ENCODE measurements at places on chromosomes 2 and 18.

DNA sequence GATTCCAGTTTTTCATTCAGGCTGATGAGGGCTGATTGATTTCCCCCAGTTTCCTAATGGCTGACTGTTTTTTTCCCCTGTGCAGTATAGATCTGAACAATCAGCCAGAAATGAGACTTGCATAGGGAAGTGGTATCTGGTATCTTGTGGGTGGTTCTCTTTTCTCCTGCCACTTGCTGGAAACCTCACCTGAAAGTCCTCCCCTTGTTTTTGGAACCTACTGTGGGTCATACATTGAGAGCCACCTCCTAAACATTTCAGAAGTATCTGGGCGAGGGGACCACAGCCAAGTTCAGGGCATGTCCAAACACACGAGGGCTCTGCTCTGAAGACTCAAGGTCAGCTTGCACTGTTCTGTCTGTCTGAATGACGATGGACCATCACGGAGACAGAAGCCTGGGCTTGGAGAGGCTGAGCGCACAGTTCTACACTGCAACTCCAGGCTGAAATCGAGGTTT lies 19.3 kb downstream of the ALPK2 start:
- no peak for DNase-seq

DNA sequence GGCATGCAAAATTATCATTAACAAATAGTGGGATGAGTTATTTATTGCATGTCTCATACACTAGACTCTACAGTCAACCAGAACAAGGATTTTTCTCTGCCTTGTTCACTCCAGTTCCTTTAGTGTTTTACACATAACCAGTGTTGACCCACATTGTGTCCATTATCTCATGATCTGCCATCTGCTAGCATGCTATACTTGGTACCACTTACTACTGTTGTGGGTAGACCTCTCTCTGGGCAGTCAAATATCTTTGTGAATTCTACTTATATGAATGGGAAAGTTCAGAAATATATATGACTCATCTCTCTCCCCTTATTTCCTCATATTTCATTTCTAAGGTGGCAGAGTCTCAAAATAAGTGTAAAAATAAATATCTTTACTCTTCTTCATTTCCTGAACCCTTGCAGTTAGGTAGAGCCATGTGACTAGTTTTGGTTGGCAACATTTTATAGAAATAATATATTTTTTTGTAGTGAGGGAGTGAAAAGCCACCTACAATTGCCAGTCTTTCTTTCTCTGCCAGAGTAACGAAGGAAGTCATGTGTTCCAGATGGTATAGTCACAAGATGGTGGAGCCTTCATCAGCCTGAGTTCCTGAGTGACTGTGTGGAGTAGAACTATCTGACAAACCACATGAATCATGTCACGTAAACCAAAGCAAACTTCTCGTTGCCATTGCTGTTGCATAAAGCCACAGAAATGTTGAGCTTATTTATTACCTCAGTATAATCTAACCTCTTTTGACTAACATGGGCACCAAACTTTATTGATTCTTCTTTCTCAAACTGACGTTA lies 704.0 kb downstream of the RNF144A start:
- no peak for DNase-seq

GRCh38 chr2:45823723-45824206 lies 172.3 kb downstream of the PRKCE start:
- peak; percentile 76 for DNase-seq

DNA sequence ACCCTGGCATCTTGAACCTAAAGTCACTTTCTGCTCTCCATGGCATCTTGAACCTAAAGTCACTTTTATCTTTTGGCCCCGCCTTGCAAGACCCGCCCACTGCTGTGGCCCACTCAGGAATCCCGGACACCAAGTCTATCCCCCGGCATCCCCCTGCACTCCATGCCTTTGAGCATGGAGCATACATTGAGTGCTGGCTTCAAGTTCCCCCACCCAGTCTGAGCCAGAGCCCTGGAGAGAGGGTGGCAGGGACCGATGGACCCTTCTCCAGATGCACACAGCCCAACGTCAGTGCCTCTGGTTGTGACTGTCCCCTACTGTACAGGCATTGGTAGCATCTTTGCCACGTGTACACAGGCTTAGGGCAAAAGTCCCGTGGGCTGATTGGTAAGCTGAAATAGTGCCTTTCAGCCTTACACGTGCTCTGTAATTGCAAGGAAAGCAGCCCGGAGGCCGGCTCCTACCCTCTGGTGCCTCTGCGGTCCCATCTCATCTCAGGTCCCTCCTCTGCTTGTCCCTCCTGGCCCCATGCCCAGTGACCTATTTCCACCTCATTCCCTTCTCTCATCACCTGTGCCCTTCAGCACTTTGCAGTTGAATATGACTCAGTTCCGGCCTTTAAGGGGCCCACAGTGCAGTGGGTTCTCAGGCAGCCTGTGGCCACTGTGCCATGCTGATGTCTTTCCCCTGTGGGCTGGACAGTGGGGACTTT lies 154.0 kb downstream of the INHBB start:
- DNase-seq: no peak

GRCh38 chr2:144334551-144334950 lies 185.4 kb downstream of the ZEB2 start:
- DNase-seq: no peak

- DNase-seq: no peak
Measured at GRCh38 chr2:182821182-182821581, 45.3 kb downstream of the FRZB start.

- DNase-seq: no peak
Measured at GRCh38 chr2:1405967-1406366, 7.3 kb upstream of the TPO start.

GRCh38 chr2:196170213-196170605 lies 1.2 kb downstream of the STK17B start:
- DNase-seq: no peak

- no peak for DNase-seq
Measured at GRCh38 chr2:193303464-193303863, 1108.7 kb upstream of the TMEFF2 start.

DNA sequence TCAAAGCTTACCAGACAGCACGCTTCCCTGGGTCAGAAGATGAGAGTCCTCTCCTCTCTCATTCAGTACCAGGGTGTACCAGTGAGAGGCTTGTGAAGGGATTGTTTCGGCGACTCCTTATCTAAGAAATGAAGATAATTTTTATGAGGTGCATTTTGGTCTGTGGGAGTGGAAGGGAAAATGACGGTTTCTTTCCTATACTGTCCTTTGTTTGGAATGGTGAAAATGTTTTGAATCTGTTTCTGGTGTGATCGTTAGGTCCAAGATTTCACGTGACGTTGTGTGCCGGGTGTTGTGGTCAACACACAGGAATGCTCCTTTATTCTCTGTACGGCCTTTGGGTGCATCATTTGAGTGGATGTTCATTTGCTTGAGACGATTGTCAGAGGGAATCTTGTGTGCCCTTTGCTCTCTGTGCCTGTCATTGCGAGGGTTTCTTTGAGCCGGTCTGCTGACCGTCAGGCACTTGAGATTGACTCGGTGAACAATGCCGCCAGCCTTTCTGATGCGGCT lies 183.5 kb downstream of the AGAP1 start:
- DNase-seq: peak; percentile 45

DNA sequence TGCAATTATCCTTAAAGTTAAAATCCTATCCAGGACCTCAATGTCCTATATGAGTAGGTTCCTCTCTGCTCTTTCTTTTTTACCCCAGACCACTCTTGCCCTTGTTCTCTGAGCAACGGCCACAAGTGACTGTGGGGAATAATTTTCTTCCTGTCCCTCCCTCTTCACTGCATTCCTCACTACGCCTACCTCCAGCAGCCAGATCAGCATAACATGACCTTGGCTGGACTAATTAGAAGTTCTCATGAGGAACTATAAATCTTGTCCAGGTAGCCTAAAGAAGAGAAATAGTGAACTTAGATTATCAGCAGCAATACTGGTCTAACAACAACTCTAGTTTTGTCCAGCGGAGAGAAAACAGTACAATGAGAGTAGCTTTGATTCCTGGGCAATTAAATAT lies 643.8 kb upstream of the KLHL29 start:
- DNase-seq: no peak

DNA sequence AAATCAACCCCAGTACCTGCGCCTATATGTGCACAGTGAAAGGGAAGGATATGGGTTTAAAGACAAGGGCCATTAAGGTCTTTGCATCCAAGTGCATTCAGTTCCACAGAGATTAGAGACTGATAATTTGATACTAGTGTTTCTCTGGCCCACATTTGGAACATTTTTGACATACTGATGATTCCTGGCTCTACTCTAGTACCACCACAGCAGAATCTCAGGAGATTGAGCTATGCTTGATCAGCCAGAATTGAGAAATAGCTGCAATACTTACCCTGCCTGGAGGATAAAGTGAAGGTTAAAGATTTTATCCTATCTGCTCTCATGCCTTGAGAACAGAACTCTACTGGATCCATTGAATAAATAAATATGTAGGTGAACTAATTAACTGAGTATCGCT lies 1267.8 kb downstream of the SUCLG1 start:
- DNase-seq: no peak

GRCh38 chr2:164710837-164711765 lies 89.8 kb upstream of the GRB14 start:
- DNase-seq: no peak

DNA sequence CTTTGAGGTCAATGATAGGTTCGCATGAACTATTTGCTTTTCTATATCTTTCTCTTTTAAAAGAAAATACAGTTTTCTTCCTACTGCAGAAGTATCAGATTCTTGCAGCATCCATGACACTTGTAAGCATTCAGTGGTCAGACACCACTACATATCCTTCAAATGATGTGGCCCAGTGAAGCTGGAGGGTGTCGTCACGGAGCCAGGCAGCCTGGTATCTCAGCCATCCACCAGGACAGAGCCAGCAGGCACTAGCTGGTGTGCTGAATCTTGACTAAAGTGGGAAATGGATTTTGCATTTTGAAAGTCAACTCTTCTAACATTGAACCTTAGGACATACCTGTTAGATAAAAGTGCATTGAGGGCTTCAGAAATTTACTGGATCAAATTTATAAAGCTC lies 5.4 kb downstream of the KLHL14 start:
- no peak for DNase-seq

GRCh38 chr2:105570326-105570725 lies 171.5 kb upstream of the FHL2 start:
- DNase-seq: no peak

DNA sequence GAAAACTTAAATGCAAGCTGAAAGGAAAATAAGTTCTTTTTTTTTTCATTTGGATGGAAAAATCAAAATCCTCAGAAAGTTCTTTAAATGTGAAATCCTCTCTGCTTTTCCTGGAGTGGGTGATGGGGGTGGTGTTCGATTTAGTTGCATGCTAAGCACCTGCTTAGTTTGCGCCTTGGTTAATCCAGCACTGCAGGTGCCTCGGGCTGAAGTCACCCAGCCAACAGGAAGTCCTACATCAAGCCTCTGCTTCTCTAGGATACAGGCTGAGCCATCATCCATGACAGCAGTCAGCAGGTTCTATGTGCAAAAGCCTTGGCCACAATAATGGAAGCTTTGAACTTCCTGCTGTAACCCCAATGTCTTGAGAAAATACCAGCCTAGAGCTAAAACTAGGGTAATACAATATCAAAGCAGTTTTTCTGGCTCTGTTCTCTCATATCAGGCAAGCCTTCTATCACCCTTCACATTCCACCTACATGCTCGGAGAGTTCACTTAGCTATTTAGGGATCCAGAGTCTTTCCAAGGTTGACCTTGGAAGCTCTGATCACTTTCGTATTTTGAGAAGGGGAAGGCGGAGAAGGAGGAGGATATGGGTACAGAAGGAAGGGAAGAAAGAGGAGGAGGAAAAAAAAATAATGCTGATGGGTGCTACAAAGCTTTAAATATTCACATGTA lies 116.1 kb upstream of the LRRTM1 start:
- DNase-seq: no peak

DNA sequence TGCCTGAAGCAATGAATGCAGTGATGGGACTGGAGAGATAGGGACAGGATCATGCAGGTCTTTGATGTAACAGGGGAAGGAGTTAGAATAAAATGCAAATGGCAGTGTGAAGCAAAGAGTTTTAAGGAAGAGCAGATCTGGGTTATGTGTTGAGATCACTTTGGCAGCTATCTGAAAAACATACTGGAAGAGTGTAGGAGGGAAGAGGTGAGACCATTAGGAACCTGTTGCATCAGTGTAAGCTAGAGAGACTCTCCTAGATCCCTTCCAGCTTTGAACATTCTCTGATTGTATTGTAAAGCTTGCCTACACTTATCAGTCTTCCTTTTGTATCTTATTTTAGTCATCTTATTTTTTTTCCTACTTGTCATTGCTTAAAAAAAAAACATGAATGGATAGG lies 10.5 kb downstream of the ACVR2A start:
- no peak for DNase-seq

DNA sequence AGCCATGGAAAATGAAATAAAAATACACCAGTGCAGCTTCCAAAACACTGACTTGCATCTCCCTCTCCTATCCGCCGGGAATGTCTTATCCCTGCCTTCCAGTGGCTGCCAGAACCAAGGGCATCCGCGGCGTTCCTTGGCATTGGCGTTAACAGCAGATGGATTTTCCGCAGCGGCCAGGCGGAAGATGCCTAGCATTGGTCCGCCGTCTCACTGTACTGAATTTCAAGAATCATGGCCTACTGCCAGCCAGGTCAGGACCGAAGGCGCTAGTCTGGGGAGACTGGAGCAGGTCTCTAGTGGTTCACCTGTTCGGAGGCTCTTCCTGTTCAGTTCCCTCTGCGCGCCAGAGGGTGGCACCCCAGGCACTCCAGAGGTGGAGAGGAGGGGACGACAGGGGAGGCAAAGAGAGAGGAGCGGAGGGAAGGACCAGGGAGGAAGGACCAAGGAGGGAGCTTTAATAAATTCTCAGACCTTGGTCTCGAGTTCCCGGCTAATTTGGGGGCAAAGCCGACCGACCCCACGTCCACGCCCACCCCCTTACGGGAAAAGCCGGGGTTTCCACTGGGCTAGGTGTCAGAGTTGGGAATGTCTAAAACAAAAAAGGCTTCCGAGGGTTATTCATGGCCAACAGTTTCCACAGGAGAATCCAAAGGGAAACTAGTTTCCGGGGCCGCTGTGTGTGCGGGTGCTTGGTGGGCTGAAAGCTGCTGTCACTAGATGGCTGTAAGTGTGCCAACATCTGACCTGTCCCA lies 3.7 kb upstream of the BCL2L11 start:
- peak; percentile 79 for DNase-seq

DNA sequence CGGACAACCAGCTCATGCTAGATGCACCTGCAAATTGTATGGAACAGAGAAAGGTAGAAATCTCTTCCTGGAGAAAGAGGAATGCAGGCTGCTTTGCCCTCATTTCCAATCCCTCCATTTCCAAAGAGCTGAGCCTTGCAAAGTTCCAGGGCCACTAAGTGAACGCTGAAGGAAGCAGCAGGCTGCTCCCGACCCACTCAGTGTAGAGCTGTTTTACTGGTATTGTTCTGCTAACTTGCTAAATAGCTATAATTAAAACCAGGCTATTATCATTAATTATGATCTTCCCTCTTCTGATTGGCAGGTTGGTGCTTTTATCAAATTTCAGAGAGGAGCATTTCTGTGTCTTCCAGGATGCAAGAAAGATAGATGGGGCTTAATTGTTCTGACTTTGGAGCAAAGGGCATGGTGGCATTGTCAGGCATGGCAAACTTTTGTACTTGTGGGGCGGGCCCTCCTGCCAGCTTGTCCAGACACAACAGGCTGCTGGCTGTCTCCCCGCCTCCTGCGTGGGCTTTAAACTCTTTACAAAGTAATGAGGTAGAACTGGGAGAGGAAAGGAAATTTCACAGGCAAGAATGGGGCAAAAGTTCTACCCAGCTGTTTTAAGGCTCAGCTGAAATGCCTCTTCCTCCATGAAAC lies 40.2 kb downstream of the ALK start:
- no peak for DNase-seq

- DNase-seq: no peak
Measured at GRCh38 chr2:10914272-10914693, 2.5 kb downstream of the KCNF1 start.
